ENCODE measurements at places on chromosomes 7 and 10. TPM values are rescaled to one million over a fixed set of nuclear protein-coding genes. Genes with fewer than 3 reads are reported as not detected.
A peak's percentile ranks its signal among the peaks of the same experiment; 100 is the strongest.

DNA sequence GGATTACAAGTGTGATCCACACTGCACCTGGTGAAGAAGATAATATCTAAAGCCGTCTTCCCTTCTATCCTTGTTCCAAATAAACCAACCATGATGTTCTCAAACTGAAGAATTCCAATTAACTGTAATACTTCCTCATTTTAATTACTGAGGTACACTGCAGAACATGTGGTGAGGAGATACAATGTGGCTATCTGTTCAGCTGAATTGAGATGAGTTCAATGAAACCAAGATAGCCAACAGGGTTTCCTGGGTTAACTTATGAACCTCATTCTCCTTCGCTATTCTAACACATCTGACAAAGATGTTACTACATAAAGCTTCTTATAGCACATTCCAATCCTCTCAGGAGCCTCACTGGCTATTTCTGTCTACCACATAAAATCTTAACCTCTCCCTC lies 75.5 kb downstream of the RAPGEF5 start:
- no peak overlapping the region for H3K27ac ChIP-seq
- no peak for DNase-seq
- H3K4me3 ChIP-seq, result no peak overlapping the region
- no peaks in the 10 kb centered on the region for H3K4me1 ChIP-seq
- no peaks in the 10 kb centered on the region for H3K27me3 ChIP-seq

DNA sequence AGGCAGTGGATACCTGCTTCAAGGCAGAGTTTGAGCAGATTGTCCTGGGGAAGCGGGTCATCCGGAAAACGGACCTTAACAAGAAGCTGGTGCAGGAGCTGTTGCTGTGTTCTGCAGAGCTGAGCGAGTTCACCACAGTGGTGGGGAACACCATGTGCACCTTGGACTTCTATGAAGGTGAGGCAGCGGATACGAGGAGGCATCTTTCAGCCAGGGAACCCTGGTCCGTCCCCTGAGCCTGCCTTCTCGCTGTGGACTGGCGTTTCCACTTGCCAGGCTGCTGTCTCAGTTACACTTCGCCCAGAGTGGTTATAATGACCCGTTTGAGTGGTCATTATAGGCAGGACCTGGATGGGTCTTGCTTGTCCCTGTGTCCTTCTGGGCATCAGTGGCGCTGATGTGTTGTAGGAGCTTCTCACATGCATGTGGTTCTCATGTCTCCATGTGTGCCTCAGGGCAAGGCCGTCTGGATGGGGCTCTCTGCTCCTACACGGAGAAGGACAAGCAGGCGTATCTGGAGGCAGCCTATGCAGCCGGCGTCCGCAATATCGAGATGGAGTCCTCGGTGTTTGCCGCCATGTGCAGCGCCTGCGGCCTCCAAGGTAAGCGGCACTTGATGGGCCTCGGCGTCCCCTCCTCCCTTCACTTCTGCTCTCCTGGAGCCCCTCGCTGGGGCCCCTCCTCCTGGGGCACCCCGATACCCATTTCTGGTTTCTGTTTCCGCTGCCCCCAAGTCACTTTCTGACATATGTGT lies 18.0 kb downstream of the UPP1 start:
- no peak overlapping the region for H3K27ac ChIP-seq
- no peaks in the 10 kb centered on the region for H3K27me3 ChIP-seq
- no peaks in the 10 kb centered on the region for H3K36me3 ChIP-seq
- no peaks in the 10 kb centered on the region for H3K4me1 ChIP-seq
- no peak overlapping the region for H3K4me3 ChIP-seq

DNA sequence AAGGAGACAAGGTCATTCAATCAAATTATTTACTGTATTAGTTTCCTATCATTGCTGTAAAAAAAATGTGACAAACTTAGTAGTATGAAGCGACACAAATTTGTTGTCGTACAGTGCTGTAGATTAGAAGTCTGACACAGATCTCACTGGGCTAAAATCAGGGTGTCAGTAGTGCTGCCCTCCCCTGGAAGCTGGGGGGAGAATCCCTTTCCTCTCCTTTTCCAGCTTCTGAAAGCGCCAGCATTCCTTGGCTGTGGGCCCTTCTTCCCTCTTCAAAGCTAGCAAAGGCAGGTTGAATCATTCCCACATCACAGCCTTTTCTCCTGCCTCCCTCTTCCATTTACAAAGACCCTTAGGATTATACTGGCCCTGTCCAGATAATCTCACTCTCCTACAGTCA lies 28.0 kb downstream of the VPS41 start:
- no peaks in the 10 kb centered on the region for H3K4me1 ChIP-seq
- no peak overlapping the region for H3K27ac ChIP-seq
- no peaks in the 10 kb centered on the region for H3K27me3 ChIP-seq

The SAP25 gene
- not detected for total RNA-seq

GRCh38 chr7:117816727-117817126 lies 56.5 kb downstream of the CTTNBP2 start:
- no peak for DNase-seq
- H3K27me3 ChIP-seq, result no peaks in the 10 kb centered on the region
- no peaks in the 10 kb centered on the region for H3K4me1 ChIP-seq
- no peaks in the 10 kb centered on the region for H3K36me3 ChIP-seq

GRCh38 chr10:77377678-77378352 lies 259.8 kb downstream of the KCNMA1 start:
- no peaks in the 10 kb centered on the region for H3K36me3 ChIP-seq
- no peak for DNase-seq
- peaks cover 3% of the 10 kb centered on the region for H3K4me1 ChIP-seq
- no peak overlapping the region for H3K27ac ChIP-seq

The DKK1 gene
- 4.1 TPM for total RNA-seq

- no peak overlapping the region for H3K4me3 ChIP-seq
- DNase-seq, result no peak
- no peaks in the 10 kb centered on the region for H3K27me3 ChIP-seq
- no peaks in the 10 kb centered on the region for H3K4me1 ChIP-seq
- H3K36me3 ChIP-seq, result no peaks in the 10 kb centered on the region
Observed at GRCh38 chr10:3123571-3124411, 48.8 kb downstream of the PITRM1 start.

- no peaks in the 10 kb centered on the region for H3K4me1 ChIP-seq
- no peaks in the 10 kb centered on the region for H3K36me3 ChIP-seq
- DNase-seq, result no peak
- H3K4me3 ChIP-seq, result no peak overlapping the region
Observed at GRCh38 chr10:49667991-49668390, 11.5 kb upstream of the C10orf53 start.

DNA sequence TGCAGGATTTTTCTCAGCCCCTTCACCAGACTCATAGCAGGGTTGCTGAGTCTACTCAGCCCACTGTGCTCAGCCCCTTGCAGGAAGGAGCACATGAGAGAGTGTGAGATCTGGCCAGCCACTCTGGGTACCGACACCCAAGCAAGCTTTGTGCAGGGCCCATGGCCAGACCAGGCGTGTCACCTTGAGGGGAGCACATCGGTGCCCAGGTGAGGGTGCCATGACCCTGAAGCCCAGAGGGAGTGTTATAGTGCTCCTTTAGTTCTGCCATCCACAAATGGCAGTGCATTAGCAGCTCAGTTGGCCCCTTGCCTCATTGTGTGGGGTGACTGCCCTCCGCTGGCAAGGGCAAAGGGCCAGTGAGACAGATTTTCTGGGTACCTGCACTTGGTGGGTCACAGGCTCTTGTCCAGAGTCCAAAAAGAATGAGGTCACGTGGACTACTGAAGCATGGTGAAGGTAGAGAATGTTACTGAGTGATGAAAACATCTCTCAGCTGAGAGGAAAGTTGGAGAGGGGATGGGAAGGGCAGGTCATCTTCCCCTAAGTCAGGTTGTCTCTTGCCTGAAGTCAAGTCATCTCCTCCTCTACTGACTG lies 181.8 kb downstream of the MACC1 start:
- H3K27ac ChIP-seq, result no peak overlapping the region
- H3K27me3 ChIP-seq, result no peaks in the 10 kb centered on the region
- no peaks in the 10 kb centered on the region for H3K4me1 ChIP-seq
- DNase-seq, result no peak
- H3K4me3 ChIP-seq, result no peak overlapping the region

DNA sequence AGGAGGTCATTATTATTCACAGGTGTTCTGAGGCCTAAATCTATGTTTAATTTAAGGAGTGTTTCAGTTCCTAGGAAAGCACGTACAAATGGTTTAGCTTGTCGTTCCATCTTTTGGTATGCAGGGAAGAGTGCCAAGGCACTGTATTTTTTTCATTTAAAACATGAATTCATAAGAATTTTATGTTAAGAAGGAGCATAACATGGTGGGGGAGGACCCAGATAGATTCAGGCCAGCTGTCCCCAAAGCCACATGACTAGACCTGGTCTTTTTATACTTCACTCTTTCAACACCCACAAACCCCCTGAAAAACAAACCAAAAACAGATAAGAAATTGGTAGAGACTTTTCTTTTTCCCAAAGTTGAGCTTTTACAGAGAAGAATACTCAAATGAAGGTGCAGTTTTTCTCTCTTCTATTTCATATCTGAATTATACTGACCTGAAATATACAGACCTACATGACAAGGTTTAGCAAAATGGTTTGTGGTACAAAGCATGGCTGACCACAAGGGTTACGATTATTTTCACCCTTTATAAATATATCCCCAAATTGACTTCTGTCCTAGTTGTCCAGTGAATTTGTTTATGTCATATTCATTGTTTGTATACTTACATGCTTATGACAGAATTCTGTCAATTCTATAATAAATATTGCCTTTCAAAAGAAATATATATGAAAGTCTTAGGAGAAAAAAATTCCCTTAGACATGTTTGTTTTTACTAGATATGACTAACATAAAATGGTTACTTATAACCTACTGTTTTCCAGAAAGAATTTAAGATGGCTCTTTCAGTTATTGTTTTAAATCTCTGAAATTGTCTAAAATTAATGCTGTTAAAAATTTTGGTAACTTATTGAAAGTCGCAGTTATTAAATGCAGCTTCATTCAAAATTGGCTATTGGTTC lies 71.3 kb downstream of the AP3M1 start:
- H3K27ac ChIP-seq, result peak overlapping the region; percentile 38
- H3K36me3 ChIP-seq, result no peaks in the 10 kb centered on the region
- no peak overlapping the region for H3K4me3 ChIP-seq
- DNase-seq, result no peak
- H3K27me3 ChIP-seq, result no peaks in the 10 kb centered on the region

GRCh38 chr7:107559864-107560263 lies 3.9 kb downstream of the COG5 start:
- peaks cover 5% of the 10 kb centered on the region for H3K4me1 ChIP-seq
- no peak overlapping the region for H3K4me3 ChIP-seq

DNA sequence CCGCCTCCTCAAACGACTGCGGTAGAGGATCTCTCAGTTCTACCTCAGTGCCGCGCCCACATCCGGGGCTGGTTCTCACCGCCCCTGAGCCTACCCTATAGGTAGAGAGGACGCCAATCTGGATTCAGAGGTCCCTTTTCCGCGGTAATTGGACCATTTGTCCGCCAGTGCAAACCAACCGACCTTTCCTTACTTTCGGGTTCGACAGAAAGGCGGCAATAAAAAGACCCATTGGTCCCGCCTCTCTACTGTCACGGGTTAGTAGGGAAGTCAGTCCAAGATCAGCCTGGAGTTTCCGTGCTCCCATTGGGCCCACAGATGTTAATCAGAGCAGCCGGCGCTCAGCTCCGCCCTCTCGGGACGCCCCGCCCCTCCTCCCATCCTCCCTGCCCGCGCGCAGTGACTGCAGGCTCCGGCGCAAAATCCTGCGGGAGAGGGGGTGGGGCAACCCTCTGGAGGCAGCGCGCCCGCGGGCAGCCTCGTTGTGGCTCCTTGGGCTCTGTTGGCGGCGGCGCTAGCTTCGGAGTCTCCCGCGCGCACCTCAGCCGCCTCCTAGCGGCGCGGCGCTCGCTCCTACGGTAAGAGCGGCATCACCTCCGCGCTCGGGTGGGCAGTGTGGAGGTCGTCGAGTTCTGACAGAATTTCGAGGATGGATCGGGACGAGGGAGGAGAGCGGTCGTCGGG lies at the start of the genes PHTF2 and TMEM60:
Gene PHTF2, plus strand, starts transcription at position 380 of the 684 bp plus-strand sequence.
Gene TMEM60, minus strand, starts transcription at position 41 of the 684 bp plus-strand sequence. CDS start 4,061 bp downstream, outside the sequence.
- peak; percentile 99 for DNase-seq
- peak within 1 kb of the TSS; percentile 90 for H3K4me3 ChIP-seq
- no peaks in the 10 kb centered on the region for H3K36me3 ChIP-seq
- H3K4me1 ChIP-seq, result peaks cover 5% of the 10 kb centered on the region
- no peaks in the 10 kb centered on the region for H3K27me3 ChIP-seq
- peak within 1 kb of the TSS; percentile 93 for H3K27ac ChIP-seq

GRCh38 chr7:128883622-128884448 lies 21.2 kb downstream of the ATP6V1F start:
- no peaks in the 10 kb centered on the region for H3K36me3 ChIP-seq
- no peak overlapping the region for H3K4me3 ChIP-seq
- peak; percentile 74 for DNase-seq
- H3K4me1 ChIP-seq, result no peaks in the 10 kb centered on the region
- no peak overlapping the region for H3K27ac ChIP-seq
- no peaks in the 10 kb centered on the region for H3K27me3 ChIP-seq

DNA sequence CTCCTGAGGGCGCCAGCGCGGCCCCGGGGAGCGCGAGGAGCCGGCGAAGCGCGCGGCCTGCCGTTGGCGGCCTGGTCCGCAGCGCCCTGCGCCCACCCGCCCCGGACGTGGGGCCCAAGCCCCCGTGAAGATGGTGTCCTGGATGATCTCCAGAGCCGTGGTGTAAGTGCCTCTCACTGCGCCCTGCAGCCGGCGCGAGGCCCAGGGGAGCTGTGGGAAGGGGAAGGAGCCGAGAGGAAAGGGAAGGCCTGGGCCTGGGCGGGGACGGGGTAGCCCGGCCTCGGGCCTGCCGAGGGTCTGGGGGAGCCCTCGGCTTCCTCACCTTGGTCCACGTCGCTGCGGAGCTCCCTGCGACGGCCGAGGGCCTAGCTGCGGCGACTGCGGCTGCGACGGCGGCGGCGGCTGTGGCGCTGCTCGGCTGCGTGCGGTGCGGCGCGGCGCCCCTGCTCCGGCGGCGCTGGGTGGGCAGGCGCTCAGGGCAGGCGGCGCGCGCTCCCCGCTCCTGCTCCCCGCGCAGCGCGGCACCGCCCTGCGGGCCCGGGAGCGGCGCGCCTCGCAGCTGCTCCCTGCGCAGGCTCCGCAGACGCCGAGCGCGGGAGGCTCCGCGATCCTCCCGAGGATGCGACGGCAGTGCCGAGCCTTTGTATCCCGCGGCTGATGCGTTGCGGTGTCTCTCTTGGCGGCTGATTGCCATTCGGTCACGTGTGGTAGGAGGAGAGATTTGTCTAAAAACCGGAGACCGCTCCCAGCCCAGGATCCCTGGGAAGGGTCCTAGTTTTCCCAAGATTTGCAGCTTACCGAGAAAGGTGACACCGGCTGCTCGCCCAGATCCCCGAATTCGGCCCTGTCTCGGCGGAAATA lies 445 bp downstream of the REEP3 start:
- H3K4me3 ChIP-seq, result peak overlapping the region; percentile 79
- H3K27ac ChIP-seq, result peak overlapping the region; percentile 100
- DNase-seq, result peak; percentile 67
- H3K27me3 ChIP-seq, result no peaks in the 10 kb centered on the region
- H3K4me1 ChIP-seq, result peaks cover 8% of the 10 kb centered on the region

- H3K4me3 ChIP-seq, result no peak overlapping the region
- no peaks in the 10 kb centered on the region for H3K4me1 ChIP-seq
- no peaks in the 10 kb centered on the region for H3K36me3 ChIP-seq
- H3K27ac ChIP-seq, result no peak overlapping the region
Observed at GRCh38 chr7:45897042-45897690, 8.9 kb downstream of the IGFBP1 start.

GRCh38 chr10:61589547-61590243 lies 73.0 kb upstream of the CABCOCO1 start:
- H3K4me3 ChIP-seq, result no peak overlapping the region
- no peaks in the 10 kb centered on the region for H3K36me3 ChIP-seq
- no peaks in the 10 kb centered on the region for H3K27me3 ChIP-seq
- H3K27ac ChIP-seq, result no peak overlapping the region

- no peak overlapping the region for H3K4me3 ChIP-seq
- H3K27ac ChIP-seq, result no peak overlapping the region
- H3K27me3 ChIP-seq, result no peaks in the 10 kb centered on the region
- H3K36me3 ChIP-seq, result no peaks in the 10 kb centered on the region
- H3K4me1 ChIP-seq, result no peaks in the 10 kb centered on the region
Observed at GRCh38 chr7:4286351-4286750, 395.7 kb upstream of the FOXK1 start.
